NCI-H187 treated with DMSO at 0.1 percent for 48 hours (cell line): ENCODE measurements at places on chromosomes 3 and 15.

DNA sequence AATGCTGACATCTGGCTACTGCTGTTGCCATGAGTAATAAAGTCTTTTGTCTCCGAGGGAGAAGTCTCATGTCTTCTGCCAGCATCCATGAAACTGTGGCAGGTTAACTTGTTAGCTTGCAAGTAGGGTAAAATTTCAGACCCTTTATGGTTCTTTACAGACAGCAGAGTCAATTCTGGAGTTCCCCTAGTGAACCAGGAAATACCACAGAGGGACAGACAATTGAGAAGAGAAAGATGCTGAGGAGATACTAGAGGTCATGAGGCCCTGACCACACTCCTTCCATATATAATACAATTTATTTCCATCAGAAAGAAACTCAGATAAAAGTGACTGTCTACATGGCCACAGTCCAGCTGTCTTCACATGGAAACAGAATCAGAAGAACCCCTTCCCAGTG, 38.1 kb downstream of the NMNAT3 start:
- DNase-seq: no peak

DNA sequence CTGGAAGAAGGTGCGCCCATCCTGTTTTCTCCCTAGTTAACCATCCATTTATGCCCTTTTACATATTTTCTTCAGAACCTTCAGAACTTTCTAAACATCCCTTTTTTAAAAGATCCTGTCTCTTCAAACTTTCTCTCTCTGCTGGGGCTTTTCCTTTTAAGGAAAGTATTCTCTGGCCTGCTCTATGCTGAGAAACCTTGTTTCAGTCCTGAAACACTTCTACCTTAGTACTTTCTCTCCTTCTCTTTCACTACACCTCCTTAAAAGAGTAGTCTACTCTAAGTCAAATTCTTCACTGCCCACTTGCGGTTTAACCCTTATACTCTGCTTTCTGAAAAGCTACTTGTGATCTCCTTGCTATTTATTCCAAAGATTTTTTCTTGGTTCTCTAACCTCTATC, 65.6 kb upstream of the SLC12A8 start:
- DNase-seq: no peak

DNA sequence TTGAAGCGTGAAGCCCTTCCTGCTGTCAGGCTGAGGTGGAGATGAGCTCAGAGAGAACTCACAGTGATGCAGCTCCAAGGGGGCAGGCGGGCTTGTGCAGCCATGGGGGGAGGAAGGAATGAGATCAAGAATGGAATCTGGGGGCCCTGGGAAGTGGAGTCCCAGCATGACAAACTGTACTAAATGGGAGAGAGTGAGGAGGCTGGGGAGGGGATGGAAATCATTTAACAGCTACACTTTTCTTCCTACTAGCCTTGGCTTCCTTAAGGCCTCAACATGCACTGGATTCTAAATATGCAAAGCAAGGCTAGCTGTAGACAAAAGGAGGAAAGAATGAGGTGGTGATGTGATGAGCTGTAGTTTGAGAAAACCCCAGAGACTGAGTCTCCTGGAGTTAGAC, 133.9 kb downstream of the EEFSEC start:
- no peak for DNase-seq

- DNase-seq: no peak
Measured at GRCh38 chr3:43818229-43818628, 127.5 kb downstream of the ABHD5 start.

DNA sequence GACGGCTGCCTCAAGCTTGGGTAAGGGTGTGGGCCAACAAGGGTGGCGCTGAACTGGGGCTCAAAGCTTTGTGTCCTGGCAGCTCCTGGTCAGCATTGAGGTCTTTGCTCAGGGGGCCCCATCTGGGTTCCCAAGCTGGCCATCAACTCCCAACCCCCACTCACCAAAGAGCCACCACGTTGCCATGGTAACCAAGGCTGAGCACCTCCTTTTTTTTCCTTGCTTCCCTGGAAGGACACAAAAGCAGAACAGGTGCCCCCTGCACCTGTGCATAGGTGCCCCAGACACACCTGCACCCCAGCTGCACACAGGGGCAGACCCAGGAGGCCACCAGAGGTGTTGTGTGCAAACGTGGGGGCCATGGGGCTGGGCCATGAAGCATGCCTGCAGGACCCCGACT, 16.5 kb downstream of the UROC1 start:
- no peak for DNase-seq
